ENCODE measurements at places on chromosomes 11 and 22. TPM values are rescaled to one million over a fixed set of nuclear protein-coding genes. Genes with fewer than 3 reads are reported as not detected.

PRODH gene
- not detected for total RNA-seq

OR10D3 gene
- total RNA-seq = not detected

ZNF280B gene
- 3.1 TPM for total RNA-seq

TLCD5 gene
- total RNA-seq = 6.3 TPM

FGF4 gene
- not detected for total RNA-seq

OR10A2 gene
- not detected for total RNA-seq

POTEH gene
- total RNA-seq = not detected

NNMT gene
- 300 TPM for total RNA-seq

PEX16 gene
- total RNA-seq = 27.4 TPM

BCO2 gene
- 1.9 TPM for total RNA-seq

GLYATL2 gene
- not detected for total RNA-seq

DDTL gene
- not detected for total RNA-seq

HOATZ gene
- total RNA-seq = not detected

MS4A3 gene
- not detected for total RNA-seq

PRDM10 gene
- 10.2 TPM for total RNA-seq

DGAT2 gene
- total RNA-seq = 0.55 TPM

ARHGAP20 gene
- 1.4 TPM for total RNA-seq

USP47 gene
- 41.5 TPM for total RNA-seq

FAT3 gene
- 0.05 TPM for total RNA-seq

DAGLA gene
- total RNA-seq = 4.7 TPM

C11orf97 gene
- not detected for total RNA-seq

MUC5AC gene
- not detected for total RNA-seq

AIFM3 gene
- not detected for total RNA-seq

MRGPRX4 gene
- not detected for total RNA-seq

ANGPTL5 gene
- not detected for total RNA-seq

PRDX5 gene
- 202 TPM for total RNA-seq

KCNA4 gene
- total RNA-seq = not detected

RIBC2 gene
- total RNA-seq = 5.7 TPM

JOSD1 gene
- total RNA-seq = 73.1 TPM

RAPSN gene
- 1.6 TPM for total RNA-seq

MAML2 gene
- 17.1 TPM for total RNA-seq

TMEM151A gene
- total RNA-seq = not detected

DYNC2H1 gene
- 5.7 TPM for total RNA-seq

HBB gene
- not detected for total RNA-seq

GGTLC3 gene
- total RNA-seq = not detected

SLC29A2 gene
- 4.8 TPM for total RNA-seq

Data from endothelial cell of umbilical vein (primary cell).